ENCODE measurements at places on chromosomes 11 and 22.

DNA sequence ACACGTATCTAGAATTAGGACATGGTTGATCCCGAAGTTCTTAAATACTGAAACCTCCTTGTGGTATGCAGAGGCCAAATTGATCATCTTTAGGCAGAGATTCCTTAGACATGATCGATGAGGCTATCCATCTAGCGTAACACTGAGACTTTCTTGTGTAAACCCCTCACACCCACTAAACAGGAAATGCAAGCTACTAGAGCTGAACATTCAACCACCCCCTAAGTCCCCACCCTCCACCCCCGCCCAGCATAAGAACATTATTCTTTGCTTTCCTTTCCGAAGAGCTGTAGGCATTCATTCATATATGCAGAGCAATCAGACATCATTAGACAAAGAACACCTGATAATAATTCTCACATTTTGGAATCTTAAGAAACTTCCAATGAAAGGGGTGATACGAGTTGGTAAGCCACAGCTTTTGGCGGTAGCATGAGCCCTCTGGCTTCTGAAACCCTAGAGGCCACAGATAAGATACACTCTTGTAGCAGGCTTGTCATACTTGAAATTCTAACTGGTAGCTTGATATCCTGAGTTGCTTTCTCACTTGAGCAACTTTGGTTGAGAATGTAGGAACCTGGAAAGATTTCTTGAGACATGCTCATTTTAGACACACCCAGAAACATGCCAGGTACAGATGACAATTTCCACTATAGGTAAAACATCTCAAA is 42.2 kb downstream of the FLI1 start:
- DNase-seq, result no peak

- no peak for DNase-seq
Measured at GRCh38 chr11:63821411-63821810, 8.2 kb downstream of the SPINDOC start.

DNA sequence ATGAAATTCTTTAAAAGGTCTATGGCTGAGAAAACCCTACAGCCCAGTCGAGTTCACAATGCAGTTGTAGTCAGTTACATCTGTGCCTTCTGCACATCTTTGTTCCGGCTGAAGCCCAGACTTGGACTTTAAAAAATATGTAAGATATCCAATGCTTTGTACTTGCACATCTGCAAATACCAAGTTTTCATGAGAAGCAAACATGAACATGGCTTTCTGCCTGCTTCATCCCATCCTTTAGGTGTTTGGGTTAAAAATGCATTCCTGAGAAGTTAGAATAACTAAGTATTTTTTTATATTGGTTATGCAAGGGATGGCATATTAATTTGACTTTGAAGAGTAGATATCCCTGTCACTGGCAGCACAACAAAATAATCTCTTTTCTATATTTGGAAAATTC is 528.4 kb downstream of the METTL15 start:
- no peak for DNase-seq

- no peak for DNase-seq
Measured at GRCh38 chr11:118606157-118606843, 1.1 kb upstream of the PHLDB1 start.

DNA sequence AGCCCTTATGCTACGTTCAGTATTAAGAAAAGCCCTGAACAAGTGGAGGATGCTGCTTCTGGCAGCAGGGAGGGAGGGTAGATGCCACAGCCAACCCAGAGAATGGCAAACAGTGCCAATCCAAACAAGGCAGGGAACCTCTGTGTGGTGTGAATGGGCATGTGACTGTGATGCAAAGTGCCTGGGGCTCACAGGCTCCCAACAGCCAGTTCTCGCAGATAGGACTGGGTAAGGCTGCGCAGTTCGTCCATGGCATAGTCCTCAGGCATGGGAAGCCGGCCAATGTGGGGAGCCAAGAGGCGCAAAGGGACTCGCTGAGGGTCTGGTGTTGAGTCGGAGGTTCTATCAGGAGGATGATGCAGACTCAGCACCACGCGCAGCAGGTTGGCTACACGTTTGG is 4.8 kb upstream of the CHRNA10 start:
- DNase-seq, result no peak

GRCh38 chr11:6734616-6735015 is 37.2 kb downstream of the OR2AG2 start:
- DNase-seq, result no peak
